Neural cell (in vitro differentiated cells): ENCODE measurements at places on chromosomes 1 and 21. TPM values are rescaled to one million over a fixed set of nuclear protein-coding genes. Genes with fewer than 3 reads are reported as not detected.

Gene YOD1
- polyA plus RNA-seq, result 9.3 and 9.9 TPM in 2 replicates

Gene FCGR3A
- polyA plus RNA-seq, result not detected in 2 replicates

Gene TNFRSF9
- polyA plus RNA-seq, result 0.38 TPM in 1 of 2 replicates, not detected in the other

Gene LAD1
- not detected in 2 replicates for polyA plus RNA-seq

Gene ARHGEF16
- polyA plus RNA-seq, result 0.64 and 0.96 TPM in 2 replicates

Gene VSIG8
- 0.37 TPM in 1 of 2 replicates, not detected in the other for polyA plus RNA-seq

Gene CFHR2
- polyA plus RNA-seq, result not detected in 2 replicates

Gene BLZF1
- polyA plus RNA-seq, result 19.9 and 22.0 TPM in 2 replicates

Gene GPR52
- polyA plus RNA-seq, result not detected in 2 replicates

Gene PRAMEF25
- polyA plus RNA-seq, result not detected in 2 replicates

Gene DFFA
- polyA plus RNA-seq, result 32.2 and 32.7 TPM in 2 replicates

Gene CFAP74
- 0.22 TPM in 1 of 2 replicates, not detected in the other for polyA plus RNA-seq

Gene NEK2
- polyA plus RNA-seq, result 0.98 and 1.1 TPM in 2 replicates

Gene HCRTR1
- polyA plus RNA-seq, result 0.34 and 0.37 TPM in 2 replicates

Gene SLC22A15
- 1.7 and 3.1 TPM in 2 replicates for polyA plus RNA-seq

Gene MATN1
- polyA plus RNA-seq, result 0.22 and 0.42 TPM in 2 replicates
